ENCODE measurements at places on chromosomes 2 and 18. TPM values are rescaled to one million over a fixed set of nuclear protein-coding genes. Genes with fewer than 3 reads are reported as not detected.

The GPR55 gene
- polyA plus RNA-seq, result not detected

GRCh38 chr18:31942291-31942998 lies 483 bp downstream of the TRAPPC8 start:
- DNase-seq, result peak; percentile 37

GRCh38 chr2:207362716-207363115 lies 167.0 kb upstream of the CREB1 start:
- no peak for DNase-seq

The GPR17 gene
- polyA plus RNA-seq, result not detected

- no peak for DNase-seq
Observed at GRCh38 chr2:2112416-2113105, 218.5 kb downstream of the MYT1L start.

The IL36G gene
- not detected for polyA plus RNA-seq

The HRH4 gene
- not detected for polyA plus RNA-seq

The MOGAT1 gene
- polyA plus RNA-seq, result not detected

The ERCC3 gene
- polyA plus RNA-seq, result 47.8 TPM

The LIMS3 gene
- polyA plus RNA-seq, result 0.71 TPM

DNA sequence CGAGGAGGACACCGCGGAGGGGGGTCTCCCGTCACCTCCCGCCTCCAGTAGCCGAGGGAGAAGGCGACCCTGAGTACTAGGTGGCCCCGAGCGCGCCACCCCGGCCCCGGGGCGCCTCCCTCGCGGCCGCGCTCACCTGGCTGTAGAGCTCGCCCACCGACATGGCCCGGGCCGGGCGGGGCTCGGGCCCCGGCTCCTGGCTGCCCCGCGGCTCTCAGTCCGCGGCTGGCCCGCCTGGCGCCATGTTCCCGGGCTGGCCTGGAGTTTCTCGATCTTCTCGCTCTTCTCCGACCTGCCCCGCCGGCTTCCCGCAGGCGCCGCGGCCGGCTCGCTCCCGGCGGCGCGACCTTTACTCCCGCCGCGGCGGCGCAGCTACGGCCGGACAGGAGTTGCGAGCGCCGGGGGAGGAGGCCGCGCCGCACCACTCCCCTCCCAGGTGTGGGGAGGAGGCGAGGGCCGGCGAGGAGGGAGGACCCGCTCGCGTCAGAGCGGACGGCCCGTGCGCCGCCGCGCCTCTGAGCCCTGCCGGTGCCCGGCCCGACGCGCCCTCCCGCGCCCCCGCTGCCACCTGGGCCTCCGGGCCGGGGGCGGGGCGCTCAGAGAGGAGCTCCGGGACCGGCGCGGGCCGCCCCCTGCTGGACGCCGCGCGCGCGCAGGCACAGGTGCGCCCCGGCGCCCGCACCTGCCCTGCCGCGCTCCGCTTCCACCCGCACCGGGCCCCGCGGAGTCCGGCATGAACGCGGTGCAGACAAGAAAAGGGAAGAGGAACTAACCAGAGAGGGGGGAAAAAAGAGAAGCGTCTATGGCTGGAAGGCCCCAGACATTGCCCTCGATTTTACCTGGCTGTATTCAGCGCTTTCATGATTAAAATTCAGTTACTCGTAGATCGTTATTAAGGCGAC lies at the start of gene MYO5B:
Gene MYO5B (minus strand): TSS at position 517 of the 902 bp plus-strand sequence. CDS start 354 bp downstream, at position 163.
- DNase-seq, result no peak

- peak; percentile 60 for DNase-seq
Observed at GRCh38 chr2:105576440-105577241, 168.1 kb upstream of the NCK2 start.

GRCh38 chr2:182542501-182543258 lies 115.8 kb upstream of the PDE1A start:
- DNase-seq, result peak; percentile 61

The DARS1 gene
- polyA plus RNA-seq, result 110 TPM

The LMAN2L gene
- 28.2 TPM for polyA plus RNA-seq

DNA sequence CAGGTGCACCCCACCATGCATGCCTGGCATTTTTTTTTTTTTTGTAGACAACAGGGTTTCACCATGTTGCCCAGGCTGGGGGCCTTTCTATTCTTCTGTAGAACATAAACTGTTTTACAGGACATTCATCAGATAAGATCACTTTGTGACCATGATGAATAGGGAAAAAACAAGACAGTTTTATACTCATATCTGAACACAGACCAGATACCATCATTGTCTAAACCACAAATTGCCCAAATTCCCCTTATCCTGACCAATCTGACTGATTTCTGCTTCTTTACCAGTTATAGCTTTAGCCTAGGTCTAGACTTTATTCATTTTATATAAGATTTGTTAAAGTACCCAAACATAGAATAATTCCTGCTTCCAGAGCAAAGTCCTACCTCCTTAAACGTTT lies 1699.3 kb upstream of the TMEFF2 start:
- DNase-seq, result no peak

GRCh38 chr2:233059797-233060500 lies at the start of gene INPP5D:
Gene INPP5D (plus strand): TSS chr2:233060342. CDS start chr2:233060479, 137 bp downstream.
- no peak for DNase-seq

The TMEM163 gene
- 0.03 TPM for polyA plus RNA-seq

The RAMP1 gene
- 3.2 TPM for polyA plus RNA-seq

DNA sequence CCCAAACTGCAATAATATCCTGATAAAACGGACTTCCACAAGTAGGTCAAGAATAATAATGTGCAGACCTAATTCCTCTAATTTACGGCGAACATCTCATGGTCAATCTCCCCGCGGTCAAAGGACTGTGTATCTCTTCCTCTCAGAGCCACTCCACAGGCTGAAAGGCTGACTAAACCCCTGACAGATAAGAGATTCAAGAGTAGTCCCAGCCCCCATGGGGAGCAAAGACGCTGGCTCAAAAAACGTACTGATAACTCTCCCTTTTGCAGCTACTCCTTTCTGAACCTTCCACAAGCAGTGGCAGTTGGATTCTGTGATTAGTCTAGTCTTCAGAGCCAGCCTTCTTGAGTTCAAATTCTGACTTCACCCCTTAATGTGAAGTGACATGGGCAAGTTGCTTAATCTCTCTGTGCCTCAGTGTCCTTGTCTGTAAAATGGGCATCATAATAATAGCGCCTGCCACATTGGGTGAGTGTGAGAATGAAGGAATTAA lies 19.7 kb upstream of the IL18R1 start:
- DNase-seq, result no peak

The CHRND gene
- not detected for polyA plus RNA-seq

GRCh38 chr2:42843611-42844010 lies 51.2 kb upstream of the HAAO start:
- no peak for DNase-seq

- DNase-seq, result no peak
Observed at GRCh38 chr2:50838316-50838715, 193.6 kb downstream of the NRXN1 start.

The KIAA2012 gene
- polyA plus RNA-seq, result 0.09 TPM

GRCh38 chr2:235614900-235615712 lies 121.3 kb downstream of the AGAP1 start:
- peak; percentile 93 for DNase-seq

The COL6A3 gene
- 316 TPM for polyA plus RNA-seq

- DNase-seq, result peak; percentile 48
Observed at GRCh38 chr2:64143169-64144056, 807 bp downstream of the PELI1 start.

- DNase-seq, result peak; percentile 39
Observed at GRCh38 chr2:86201671-86202335, 2.5 kb downstream of the MRPL35 start.

The SLC5A7 gene
- polyA plus RNA-seq, result not detected
